ENCODE measurements at places on chromosomes 4 and X.

- DNase-seq = no peak
Observed at GRCh38 chrX:17919896-17920446, 58.9 kb upstream of the RAI2 start.

DNA sequence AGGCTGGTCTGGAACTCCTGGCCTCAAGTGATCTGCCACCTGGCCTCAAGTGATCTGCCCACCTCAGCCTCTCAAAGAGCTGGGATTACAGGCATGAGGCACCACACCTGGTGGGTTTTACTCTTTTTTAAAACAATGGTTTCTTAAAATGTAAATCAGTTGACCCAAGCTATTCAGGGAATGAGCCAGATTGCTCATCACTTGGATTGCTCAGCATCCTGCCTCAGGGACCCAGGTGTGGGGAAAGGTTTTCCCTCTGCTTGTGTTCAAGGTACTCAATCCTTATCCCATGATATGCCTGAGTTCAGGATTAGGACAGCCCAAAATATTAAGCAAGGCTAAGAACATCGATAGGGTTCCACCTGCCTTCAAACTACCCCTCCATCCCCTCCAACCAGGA lies 67.4 kb downstream of the CHRNA9 start:
- no peak for DNase-seq

- DNase-seq = no peak
Observed at GRCh38 chr4:96016634-96017299, 176.9 kb downstream of the PDHA2 start.

DNA sequence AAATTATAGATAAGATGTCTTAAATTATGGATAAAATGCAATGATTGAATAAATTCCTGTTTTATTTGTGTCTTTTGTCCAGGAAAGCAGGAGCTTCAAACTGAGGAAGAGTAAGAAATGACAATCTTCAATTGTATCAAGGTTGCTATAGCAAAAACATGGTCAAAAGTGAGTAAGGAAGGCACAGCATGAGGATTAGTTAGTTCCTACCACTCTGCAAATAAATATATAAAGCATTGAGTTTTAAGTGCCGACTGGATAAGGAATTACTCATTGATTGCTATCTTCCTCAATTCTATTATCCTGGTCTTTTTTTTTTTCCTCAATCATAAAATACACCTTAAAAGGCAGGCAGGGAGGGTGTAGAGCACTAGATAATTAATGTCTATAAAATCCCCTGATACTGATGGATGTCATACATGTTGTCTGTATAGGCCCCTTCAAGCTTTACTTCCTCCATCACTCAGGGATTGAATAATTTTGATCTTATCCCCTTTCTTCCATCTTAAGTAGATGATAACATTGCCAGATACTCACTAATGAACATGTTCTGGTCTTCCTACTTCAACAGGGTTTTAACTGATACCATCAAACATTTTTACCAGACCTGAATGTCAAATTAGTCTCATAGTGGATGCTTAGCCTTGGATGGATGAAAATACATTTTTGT lies 86.6 kb downstream of the MID1 start:
- no peak for DNase-seq

DNA sequence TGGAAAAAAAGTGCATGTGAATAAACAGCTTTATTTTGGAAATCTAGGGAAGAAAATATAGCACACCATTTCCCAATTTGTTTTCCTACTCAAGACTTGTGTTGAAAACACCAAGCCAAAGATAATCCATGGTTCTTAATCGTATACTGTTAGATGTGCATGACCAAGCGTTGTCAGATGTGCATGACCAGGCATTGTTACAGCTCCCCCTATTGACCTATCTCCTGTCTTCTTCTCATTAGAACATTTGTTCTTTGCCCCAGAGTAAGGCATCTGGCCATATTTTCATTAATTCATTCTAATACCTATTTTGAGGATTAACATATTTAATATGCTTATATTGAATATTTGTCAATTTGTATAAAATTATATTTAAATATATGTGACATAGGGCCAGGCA lies 14.4 kb upstream of the VCX start:
- no peak for DNase-seq

DNA sequence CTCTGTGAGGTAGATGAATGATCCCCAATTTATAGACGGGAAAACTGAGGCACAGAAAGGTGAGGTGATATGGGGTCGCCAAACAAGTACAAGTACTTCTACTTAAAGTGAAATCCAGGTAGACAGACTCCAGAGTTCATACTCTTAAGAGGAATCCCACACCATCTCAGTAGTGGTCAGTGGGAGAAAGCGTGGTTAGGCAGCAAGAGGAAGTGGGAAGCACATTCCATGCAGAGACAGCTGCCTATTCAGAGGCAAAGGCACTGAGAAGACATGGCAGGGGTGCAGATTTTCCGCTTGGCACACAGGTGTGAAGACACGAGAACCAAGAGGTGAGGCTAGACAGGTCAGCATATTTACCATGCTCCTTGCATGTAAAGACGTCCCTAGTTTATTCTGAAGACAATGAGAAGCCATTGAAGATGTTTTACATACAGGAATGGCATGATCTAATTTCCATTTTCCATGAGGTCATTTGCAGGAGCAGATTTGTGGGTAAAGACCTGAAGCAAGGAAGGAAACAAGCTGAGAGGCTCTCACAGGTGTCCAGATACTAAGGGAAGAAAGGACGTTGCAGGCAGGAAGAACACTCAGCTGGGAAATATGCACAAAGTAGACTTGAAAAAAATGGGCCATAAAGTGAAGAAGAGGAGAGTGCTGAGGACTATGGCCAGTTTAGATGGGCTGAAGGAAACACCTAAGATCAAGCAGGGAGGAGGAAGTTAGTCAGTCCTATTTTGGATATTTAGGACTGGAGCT lies 17.3 kb upstream of the CLNK start:
- DNase-seq = no peak

- no peak for DNase-seq
Observed at GRCh38 chrX:40068048-40068447, 29.7 kb downstream of the BCOR start.

- DNase-seq = no peak
Observed at GRCh38 chr4:37561196-37561802, 124.9 kb downstream of the RELL1 start.

GRCh38 chr4:140137671-140138070 lies 16.3 kb downstream of the MAML3 start:
- DNase-seq = no peak

- no peak for DNase-seq
Observed at GRCh38 chrX:136130931-136131833, 16.2 kb upstream of the FHL1 start.

GRCh38 chr4:135724421-135724820 lies 1522.8 kb upstream of the PABPC4L start:
- DNase-seq = no peak

- no peak for DNase-seq
Observed at GRCh38 chr4:137614491-137614890, 82.2 kb upstream of the PCDH18 start.

- no peak for DNase-seq
Observed at GRCh38 chr4:152970102-152970820, 34.1 kb downstream of the FHDC1 start.

DNA sequence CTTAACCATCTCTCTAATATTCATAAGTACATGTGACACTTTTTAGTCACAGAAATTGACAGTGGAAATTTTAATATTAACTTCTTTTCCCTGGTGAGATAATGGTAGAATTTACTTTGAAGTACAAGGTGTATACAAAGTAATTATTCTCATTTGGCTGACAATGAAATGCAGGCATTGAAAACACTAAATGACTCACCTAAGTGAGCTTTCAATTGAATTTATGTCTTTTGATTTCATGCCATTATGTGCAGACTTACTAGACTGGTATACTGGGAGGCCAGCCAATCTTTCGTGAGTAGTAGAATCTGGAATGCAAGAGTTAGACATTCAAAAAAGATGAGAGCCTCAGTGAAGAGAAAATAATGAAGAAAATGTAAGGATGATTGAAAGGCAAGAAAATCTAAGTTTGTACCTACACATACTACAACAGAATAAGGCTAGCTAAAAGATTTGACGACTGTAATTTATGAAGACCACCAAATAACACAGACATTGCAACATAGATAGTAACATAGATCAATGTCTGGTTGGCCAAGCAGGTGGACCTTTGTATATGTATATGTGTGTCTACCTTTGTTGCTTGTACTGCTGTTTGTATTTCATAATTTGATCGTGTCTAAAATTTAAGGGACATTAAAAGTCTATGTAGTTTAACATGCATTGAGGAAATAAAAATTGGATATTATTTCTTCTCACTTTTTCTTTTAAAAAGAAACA lies 459.7 kb downstream of the IL15 start:
- no peak for DNase-seq

DNA sequence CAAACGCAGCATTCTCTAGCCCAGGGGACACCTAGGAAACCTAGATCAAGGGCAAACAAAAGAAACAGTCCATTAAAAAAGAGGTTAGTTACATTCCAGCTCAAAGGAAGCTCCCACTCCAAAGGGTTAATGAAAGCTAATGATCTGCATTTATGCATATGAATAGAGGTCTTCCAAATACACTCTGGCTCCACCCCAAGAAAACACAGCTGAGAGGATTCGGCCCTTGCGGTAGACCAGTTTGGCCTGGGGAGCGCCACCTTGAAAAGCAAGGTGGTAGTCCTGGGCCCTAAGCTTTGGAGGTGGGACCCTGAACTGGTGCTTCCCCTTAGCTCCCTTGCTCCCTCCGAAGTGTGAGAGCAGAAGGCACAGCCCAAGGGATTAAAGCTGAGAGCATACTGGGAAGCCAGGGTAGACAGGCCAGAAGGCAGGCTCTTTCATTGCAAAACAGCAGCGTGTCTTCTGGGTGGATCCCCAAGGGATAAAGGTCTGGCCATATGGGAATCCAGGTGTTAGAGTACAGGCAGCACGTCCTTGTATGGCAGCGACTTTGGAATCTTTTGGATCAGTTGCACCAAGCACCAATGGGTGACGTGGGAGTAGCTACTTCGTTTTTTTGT lies 3.7 kb downstream of the GABRQ start:
- DNase-seq = no peak

Measured in substantia nigra (tissue), 51 donors.